ENCODE measurements at places on chromosomes 7 and 10. TPM values are rescaled to one million over a fixed set of nuclear protein-coding genes. Genes with fewer than 3 reads are reported as not detected.

GRCh38 chr10:132519382-132520176 is 18.0 kb upstream of the INPP5A start:
- no peak for DNase-seq
- peak overlapping the region; percentile 91 for H3K27ac ChIP-seq
- H3K4me1 ChIP-seq, result peaks cover 3% of the 10 kb centered on the region
- no peak overlapping the region for H3K4me3 ChIP-seq
- no peaks in the 10 kb centered on the region for H3K36me3 ChIP-seq
- no peaks in the 10 kb centered on the region for H3K27me3 ChIP-seq

GRCh38 chr7:77991656-77992055 is 193.1 kb downstream of the PHTF2 start:
- H3K27ac ChIP-seq, result no peak overlapping the region
- H3K27me3 ChIP-seq, result no peaks in the 10 kb centered on the region
- no peaks in the 10 kb centered on the region for H3K4me1 ChIP-seq
- H3K36me3 ChIP-seq, result no peaks in the 10 kb centered on the region

GRCh38 chr10:3990307-3990706 is 205.3 kb upstream of the KLF6 start:
- no peak overlapping the region for H3K4me3 ChIP-seq
- H3K27me3 ChIP-seq, result no peaks in the 10 kb centered on the region
- no peaks in the 10 kb centered on the region for H3K36me3 ChIP-seq
- no peak for DNase-seq
- peaks cover 13% of the 10 kb centered on the region for H3K4me1 ChIP-seq

- no peak for DNase-seq
- no peak overlapping the region for H3K4me3 ChIP-seq
- no peaks in the 10 kb centered on the region for H3K4me1 ChIP-seq
- no peaks in the 10 kb centered on the region for H3K27me3 ChIP-seq
These were observed 820.6 kb upstream of the KCND2 start for GRCh38 chr7:119452401-119452800.

DNA sequence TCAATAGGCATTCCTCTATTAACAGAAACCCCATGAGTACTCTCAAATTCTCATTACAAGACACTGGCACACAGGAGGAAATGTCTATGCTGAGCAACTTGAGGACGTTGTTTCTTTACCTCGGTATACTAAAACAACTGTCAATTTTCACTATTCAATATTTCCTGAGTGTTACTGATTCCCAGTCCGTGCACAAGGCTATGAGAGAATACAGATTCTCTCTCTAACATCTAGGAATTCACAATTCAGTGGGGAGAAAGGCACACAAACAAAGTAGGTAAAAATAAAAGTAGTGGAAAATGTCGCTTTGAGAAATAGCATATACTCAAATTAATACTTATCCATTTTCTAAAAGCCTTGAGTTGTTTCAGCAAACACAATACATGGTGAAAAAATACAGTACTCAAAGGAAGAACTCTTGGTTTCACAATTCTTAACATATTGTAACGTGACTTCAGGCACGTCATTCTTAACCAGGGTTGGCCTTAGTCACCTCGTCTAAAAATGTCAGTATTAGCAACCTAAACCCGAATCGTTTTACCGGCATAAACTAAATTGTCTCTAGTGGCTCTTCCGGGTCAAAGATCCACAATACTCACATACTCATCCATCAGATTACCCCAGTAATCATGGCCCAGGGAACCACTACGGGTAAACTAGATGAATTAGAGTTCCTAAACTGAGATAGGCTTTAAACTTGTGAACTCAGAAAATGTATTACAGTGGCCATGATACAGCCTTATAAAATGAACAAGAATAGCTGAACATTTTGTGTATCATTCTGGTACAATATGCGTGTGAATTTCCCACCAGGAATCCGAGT is 1.5 kb downstream of the IPMK start:
- no peak for DNase-seq
- no peaks in the 10 kb centered on the region for H3K27me3 ChIP-seq
- peak overlapping the region; percentile 95 for H3K27ac ChIP-seq
- no peaks in the 10 kb centered on the region for H3K36me3 ChIP-seq
- peak overlapping the region; percentile 90 for H3K4me3 ChIP-seq

Gene ANKRD2
- total RNA-seq, result 204 TPM

GRCh38 chr7:44977304-44977958 is 1.4 kb downstream of the MYO1G start:
- H3K4me1 ChIP-seq, result peaks cover 6% of the 10 kb centered on the region
- DNase-seq, result no peak
- peaks cover 10% of the 10 kb centered on the region for H3K36me3 ChIP-seq
- H3K4me3 ChIP-seq, result no peak overlapping the region
- H3K27me3 ChIP-seq, result no peaks in the 10 kb centered on the region
- no peak overlapping the region for H3K27ac ChIP-seq

Gene SH3PXD2A
- total RNA-seq, result 14.6 TPM

DNA sequence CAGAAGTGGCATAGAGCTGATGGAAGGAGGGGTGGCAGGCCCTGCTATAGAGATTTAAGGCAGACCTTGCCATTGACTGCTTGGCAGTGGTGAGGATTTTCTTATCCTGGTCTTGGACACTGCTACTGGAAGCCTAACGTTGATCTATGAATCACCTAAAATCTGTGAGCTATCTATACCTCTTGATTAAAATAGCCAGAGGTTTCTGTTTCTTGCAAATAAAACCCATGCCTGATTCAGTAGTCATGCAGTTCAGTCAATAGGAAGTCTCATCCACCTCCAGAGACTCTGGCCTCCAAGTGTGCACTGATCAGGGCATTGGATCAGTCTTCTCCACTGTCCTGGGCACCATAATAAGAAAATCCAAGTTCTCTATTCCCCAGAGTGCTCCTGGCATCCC is 286.5 kb downstream of the PTEN start:
- no peaks in the 10 kb centered on the region for H3K4me1 ChIP-seq
- no peaks in the 10 kb centered on the region for H3K36me3 ChIP-seq
- no peaks in the 10 kb centered on the region for H3K27me3 ChIP-seq
- no peak for DNase-seq
- no peak overlapping the region for H3K27ac ChIP-seq
